ENCODE measurements at places on chromosomes 7 and 10.

- DNase-seq, result no peak
Measured at GRCh38 chr7:11252011-11252607, 278.4 kb downstream of the PHF14 start.

GRCh38 chr7:126702242-126703016 lies 550.3 kb downstream of the GRM8 start:
- DNase-seq, result peak; percentile 40

- peak; percentile 26 for DNase-seq
Measured at GRCh38 chr7:134458341-134458805, 527 bp downstream of the AKR1B1 start.

- DNase-seq, result no peak
Measured at GRCh38 chr10:77074104-77074624, 563.4 kb downstream of the KCNMA1 start.

- DNase-seq, result no peak
Measured at GRCh38 chr7:82562716-82563404, 119.3 kb upstream of the CACNA2D1 start.

GRCh38 chr7:50309721-50310120 lies 5.2 kb downstream of the IKZF1 start:
- no peak for DNase-seq

DNA sequence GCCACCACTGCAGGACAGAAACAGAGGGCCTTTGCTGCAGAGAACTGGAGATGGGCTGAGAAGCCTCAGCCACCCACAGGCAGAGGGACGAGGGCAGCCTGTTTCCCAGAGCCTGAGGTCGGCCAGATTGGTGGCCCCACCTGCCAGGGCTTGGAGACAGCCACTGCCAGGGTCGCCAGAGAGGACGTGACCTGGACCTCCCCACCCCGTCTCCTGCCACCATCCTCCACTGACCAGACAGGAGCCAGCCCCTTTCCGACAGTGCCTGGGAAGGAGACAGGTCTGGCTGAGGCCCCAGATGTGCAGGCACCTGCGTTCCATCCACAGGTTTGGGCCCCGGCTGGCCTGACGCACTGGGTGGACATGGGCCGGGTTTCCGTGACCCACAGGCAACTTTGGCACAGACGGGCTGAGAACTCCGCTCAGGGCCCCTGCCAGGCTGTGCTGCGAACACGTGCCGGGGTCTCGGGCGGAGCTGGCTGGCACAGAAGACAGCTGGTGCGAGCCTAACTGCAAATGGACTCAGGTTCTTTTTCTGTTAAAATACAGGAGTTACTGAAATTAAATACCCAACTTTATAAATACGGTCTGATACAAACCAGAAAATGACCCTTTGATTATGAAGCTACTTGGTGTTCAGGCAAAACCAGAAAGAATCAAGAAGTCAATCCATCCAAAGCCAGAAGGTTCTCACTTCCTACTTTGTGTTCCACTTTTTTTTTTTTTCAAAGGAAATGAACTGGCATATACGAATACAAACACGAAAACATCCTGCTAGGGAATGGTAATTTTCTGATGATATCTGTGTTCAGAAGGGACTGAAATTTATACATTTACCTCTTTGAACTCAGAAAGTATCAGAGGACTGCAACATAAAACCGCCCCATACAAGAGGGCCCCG lies 6.9 kb downstream of the COX19 start:
- DNase-seq, result no peak

DNA sequence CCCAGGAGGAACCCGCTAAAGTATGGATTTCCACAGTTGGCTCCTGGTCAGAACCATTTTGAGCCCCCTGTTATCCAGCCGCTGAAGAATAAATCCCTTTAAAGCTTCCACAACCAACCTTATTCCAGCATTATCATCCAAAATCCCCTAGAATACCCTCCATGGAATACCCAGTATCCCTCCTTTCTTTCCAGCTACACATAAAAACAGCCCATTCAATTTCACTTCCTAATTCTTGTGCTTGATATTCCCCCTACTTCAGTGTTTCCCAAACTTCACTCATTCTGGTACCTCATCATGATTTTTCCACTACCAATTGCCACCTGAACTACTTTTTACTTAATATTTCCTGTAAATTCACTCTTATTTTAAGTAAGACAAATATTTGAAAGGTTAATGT lies 3.1 kb downstream of the MACC1 start:
- DNase-seq, result no peak

DNA sequence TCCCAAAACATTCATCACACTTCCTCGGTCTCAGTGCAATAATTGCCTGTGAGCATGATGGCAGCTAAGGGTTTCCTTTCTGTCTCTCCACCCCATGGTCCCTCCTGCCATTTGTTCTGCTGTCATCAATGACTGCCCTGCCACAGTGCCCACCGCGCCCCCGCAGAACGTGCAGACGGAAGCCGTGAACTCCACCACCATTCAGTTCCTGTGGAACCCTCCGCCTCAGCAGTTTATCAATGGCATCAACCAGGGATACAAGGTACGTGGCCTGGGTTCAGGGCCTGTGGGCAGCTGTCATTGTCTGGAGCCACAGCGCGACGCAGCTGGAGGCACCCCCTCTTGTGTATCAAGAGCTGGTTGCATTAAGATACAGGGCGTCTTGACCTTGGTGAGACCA lies 632.9 kb upstream of the FOXK1 start:
- no peak for DNase-seq

DNA sequence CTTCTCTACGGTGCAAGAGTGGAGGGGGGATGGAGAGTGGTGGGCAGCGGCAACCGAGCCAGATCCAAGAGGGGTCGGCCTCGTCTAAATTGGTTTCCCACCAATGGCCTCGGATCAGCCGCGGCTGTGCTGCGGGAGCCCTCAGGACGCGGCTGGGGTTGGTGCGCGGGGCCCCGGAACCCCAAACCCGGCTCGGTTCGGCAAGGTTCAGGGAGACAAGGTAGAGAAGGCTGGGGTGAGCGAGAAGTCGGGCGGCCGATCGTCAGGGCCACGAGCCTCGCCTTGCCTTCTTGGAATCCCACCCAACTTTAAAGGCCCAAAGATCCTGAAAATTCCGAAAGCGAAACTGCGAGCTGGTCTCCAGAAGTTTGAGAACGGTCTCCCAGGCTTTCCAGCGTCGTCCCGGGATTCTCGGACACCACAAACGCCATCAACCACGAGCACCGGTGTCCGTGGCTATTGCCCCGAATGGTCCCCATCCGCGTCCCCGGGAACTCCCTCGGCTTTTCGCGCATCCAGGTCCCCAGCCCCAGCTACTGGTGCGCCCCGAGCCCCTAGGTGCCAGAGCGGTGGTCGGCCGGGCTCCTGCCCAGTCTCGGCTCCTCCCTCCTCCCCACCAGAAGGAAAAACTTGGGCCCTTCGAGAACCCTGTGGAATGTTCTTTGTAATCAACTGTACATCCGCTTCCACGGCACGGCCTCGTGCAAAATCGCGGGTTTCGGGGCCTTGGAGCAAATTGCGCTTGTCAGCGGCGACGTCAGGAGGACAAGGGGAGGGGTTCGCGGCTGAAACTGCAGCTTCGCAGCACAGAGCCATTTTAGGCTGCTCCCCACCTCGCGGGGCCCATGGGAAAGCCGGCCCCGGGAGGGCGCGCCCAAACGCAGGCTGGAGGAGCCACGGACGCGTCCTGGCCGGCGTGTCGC lies 3.2 kb downstream of the SFMBT2 start:
- no peak for DNase-seq
